ENCODE measurements at places on chromosomes 6 and 20. TPM values are rescaled to one million over a fixed set of nuclear protein-coding genes. Genes with fewer than 3 reads are reported as not detected.

DNA sequence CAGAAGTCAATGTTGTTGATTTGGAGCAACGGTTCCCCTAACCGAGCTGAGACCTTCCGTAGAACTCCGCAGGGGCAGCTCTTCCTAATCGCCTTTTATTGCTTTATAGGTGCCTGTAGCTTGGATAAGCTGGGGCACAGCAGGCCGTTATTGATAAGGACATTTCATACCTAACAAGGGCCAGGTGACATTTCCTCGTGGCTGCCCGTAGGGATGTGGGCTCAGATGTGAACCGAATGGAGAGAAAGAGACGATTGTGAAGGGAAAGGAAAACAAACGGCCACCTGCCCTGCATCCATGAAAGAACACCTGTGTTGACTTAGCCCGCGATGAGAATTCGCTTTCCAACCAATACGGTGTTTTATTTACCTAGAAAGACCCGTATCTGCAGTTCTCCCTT, 53.3 kb upstream of the DACT2 start:
- no peak for DNase-seq

- no peak for DNase-seq
These were observed 46.7 kb downstream of the SLC35D3 start for GRCh38 chr6:136968837-136969236.

DNA sequence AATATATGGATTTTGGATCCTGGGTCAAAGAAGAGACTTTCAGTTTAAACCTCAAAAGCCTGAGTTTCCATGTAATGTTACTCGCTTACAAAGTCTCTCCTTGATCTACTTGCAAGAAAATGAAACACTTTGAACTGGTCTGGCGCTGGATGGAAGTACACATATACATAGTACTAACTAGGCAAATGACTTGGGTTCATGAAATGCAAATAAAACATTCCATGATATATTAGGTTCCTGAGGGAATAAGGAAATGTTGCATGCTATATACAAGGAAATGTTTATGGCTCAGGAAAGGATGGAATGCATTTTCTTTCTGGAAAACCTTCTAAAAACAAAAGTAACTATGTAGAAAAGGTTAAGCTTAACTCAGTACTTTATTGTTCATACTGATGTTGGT, 11.4 kb upstream of the TXLNB start:
- DNase-seq, result peak; percentile 23

DNA sequence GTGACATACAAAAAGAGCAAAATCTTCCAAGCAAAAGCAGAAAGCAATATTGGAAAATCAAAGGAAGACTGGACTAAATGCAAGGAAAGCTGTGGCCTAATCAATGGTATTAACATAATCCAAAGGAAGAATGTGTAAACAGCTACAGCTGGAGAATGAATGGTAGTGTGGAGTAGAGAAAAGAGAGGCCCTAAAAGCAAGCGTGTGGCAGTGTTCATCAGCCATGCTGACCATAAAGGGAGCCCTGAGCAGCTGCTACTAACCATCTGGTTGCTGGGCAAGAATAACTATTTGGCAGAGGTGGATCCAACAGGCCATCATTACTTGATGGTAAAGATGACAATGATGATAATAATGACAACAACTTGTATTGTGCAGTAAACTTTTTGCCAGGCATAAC, 148.5 kb upstream of the BEND6 start:
- no peak for DNase-seq

- DNase-seq, result no peak
These were observed 54.5 kb downstream of the IPCEF1 start for GRCh38 chr6:154301839-154302752.

DNA sequence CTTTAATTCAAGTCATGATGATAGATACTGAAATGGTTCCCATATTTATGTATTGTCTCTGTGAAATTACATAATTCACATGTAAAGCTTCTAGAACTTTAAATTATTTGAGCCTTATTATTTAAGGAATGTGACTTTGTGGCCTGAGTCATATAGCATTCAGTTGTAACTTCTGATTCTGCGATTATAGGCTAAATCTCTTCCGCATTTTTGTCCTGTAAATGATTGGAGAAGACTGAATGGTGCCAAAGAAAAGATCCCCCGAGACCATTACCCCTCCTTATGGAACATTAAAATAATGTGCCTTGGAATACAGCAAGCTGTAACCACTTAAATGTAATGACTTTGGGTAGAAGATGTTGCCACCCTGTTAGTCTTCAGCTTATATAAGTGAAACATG, 63.3 kb upstream of the MAP7 start:
- DNase-seq, result no peak

DNA sequence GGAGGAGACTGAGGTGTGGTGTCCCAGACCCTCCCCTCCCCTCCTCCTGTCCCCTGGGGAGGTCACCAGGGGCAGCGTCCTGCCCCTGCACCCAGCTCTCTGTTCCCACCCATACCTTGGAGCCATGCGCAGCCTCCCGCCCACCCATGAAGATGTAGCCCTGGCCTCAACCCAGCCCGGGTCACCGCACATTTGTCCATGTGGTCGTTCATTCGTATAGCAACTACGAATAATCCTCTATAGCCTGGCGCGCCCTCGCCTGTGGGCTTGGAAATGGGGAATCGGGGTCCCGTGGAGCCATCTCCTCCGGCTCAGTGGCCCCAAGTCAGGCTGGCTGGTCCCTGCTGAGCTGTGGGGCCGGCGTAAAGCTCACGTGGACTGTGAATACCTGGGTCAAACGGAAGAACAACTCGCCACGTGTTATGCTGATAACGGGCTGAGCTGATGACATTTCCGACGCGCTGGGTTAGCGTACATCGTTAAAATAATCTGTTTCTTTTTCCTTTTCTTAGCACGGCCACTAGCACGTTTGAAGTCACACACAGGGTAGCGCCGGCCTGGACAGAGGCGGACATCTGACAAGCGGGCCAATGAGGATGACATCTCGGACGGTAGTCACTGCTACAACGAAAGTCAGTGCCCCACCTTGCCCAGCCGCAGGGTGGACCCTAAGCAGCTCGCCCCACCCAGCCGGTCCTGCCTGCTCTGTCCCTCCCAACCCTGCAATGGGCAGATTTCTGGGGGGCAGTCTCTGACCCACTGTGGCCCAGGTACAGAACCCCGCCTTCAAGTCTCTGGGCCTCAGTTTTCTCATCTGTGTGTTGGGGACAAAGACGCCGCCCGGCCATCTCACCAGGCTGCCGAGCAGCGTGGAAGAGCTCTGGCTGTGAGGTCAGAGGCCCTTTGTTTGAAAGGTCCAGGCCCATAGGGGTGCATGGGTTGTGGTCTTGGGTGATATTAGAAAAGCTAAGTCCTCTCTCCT, 19.8 kb upstream of the RBBP8NL start:
- no peak for DNase-seq

- no peak for DNase-seq
These were observed 143.7 kb downstream of the SYNDIG1 start for GRCh38 chr20:24612799-24613775.

DNA sequence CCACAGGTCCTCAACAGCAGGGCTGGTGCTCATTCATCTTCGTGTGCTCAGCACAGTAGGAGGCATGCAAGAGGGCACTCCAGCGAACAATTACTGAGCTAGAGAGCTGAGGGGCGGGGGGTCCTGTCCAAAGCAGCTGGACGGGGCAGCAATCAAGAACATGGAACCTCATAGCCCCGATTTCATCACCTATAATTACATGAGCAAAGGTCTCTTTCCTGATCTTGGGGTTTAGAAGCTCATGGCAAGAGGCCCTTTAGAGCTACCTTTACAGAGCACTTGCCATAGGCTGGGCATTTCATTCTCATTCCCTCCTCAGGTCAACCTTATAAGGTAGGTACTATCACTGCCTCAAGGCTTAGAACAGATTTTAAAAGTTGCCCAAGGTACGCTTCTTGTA, 10.4 kb downstream of the MOCS1 start:
- DNase-seq, result no peak

DNA sequence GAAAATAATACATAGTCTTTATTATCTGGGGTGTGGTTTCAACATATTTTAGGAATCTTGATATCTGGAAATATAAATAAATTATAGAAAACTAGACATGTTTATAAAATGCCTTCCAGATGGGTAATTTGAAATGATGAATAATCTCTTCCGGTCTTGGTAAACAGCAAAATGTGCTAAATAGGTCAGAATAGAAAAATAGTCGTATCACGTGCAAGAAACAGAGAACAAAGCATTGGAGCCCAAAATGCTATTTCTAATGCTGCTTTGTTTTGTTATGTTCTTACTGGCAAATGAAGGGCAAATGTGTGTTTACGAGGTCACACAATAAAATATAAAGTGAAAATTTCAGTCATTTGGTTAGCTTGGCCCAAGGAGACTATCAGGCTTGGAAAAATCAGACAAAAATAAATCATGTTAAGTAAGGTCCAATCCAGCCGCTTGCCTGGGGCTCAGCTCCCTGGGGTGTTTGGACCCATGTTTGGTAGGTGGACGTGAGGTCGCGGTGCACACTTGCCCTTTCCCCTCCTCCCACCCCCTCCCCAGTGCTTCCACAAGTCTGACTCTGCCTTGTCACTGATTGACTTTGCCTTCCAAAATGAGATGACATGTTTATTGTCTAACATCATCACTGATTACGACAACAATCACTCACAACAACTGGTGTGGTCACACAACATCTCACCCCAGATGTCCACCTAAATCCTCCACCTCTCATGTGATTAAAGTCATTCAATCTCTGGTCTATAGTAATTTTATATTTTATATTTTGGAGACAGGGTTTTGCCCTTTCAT, 56.0 kb downstream of the RIN2 start:
- DNase-seq, result peak; percentile 87

DNA sequence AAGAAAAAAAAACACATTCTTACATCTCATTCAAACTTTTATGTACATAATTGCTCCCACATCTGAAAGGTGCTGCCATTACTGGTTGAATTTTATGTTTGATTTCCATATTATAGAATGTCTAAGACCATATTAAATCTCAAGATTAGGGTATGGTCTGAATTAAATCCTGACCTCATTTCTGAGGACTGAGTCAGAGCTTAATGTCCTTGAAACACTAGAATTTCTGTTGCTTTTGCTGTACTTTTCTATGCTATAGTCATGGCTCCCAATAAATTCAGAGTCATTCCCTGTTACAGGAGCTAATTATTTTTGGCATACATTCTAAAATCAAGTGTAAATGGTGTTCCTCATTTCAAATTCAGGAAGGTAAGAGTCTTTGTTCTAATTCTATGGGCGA, 285.3 kb upstream of the MANEA start:
- DNase-seq, result no peak

DNA sequence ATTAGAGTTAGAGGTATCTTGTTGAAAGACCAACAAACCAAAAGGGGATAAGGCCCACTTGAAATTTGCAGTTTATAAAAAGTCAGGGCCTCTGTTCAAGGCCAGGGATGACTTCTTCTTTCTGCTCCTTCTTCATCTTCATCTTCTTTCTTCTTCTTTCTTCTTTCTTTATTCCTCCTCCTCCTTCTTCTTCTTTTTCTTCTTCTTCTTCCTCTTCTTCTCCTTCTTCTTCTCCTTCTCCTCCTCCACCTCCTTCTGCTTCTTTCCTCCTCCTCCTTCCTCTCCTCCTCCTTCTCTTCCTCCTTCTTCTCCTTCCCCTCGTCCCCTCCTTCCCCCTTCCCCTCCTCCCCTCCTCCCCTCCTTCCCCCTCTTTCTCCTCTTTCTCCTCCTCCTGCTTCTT, 18.4 kb upstream of the ZNF292 start:
- no peak for DNase-seq

The CCN6 gene
- total RNA-seq, result not detected

The DEF6 gene
- 0.77 TPM for total RNA-seq

The ZC2HC1B gene
- total RNA-seq, result not detected

The KCNQ2 gene
- total RNA-seq, result not detected

The PCED1A gene
- total RNA-seq, result 18.7 TPM

The HLA-DRB5 gene
- not detected for total RNA-seq

Data from endothelial cell of umbilical vein (primary cell).